ENCODE measurements at places on chromosomes 16 and 17.

DNA sequence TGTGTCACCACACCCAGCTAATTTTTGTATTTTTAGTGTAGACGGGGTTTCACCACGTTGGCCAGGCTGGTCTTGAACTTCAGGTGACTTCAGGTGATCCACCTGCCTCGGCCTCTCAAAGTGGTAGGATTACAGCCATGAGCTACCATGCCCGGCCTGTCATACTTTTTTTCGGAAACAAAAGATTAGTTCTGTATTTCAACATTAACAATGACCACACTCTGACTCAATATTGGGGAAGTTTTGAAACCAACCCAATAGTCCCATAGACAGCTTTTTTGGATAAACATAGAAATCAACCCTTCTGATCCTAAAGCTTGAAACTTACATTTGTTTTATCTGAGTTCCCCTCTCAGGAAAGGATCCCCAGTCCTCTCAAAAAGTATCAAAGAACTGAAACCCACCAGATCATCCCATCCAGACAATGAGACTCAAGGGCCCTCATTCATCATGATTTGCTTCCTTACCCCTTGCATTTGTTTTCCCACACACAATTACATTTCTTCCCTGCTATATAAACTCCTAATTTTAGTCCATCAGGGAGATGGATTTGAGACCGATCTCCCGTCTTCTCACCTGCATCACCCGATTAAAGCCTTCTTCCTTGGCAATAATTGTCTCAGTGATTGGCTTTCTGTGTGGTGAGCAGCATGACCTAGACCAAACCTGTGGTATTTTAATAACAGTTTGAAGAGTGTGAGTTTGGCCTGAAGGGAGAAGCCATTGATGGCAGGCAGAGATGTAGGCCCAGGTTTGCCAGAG is 7.2 kb upstream of the AGRP start:
- no peak for DNase-seq

GRCh38 chr17:41939693-41940090 is 9.3 kb downstream of the ODAD4 start:
- DNase-seq: no peak

GRCh38 chr17:74467221-74467951 is 952 bp downstream of the CD300A start:
- peak; percentile 79 for DNase-seq

DNA sequence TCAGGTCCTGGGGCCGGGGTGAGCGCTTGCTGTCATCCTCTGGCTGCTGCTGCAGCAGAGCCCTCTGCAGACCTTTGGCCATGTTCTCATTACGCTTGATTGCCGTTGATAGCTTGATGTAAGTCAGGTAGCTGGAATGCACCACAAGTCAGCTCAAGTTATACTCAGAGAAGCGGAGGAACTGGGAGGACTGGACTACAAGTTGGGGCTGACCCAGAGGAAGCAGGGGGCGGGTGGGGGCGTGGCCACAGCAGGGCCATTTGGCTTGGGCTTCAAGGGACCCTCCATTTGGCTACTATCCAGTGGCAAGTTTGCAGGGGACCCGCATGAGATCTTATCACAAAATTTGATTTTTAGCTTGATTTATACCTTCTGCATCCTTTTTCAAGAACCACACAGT is 19.0 kb upstream of the EVPL start:
- no peak for DNase-seq

Measured in GM20000 (cell line).